DMS79 (cell line): ENCODE measurements at places on chromosomes 6 and 20.
A peak's percentile ranks its signal among the peaks of the same experiment; 100 is the strongest.

- DNase-seq = peak; percentile 78
Measured at GRCh38 chr6:155314773-155315515, 660 bp upstream of the TFB1M start.

DNA sequence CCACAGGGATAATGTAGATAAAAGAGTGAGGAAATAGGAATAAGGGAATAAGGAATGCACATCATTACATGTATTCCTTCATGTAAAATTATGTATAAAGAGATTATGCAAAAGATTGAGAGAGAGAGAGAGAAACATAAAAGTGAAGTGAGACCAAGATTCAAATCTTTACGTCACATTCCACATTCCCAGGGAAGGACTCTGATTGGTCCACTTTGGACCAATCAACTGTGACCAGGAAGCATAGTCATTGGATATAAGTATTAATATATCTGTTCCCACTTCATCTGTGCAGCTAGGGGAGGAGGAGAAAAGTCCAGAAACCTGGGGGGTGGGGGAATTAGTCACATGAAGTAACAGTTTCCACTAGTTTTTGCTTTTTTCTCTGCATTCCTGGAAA lies 66.4 kb downstream of the SLC2A10 start:
- no peak for DNase-seq

GRCh38 chr20:61951695-61952533 lies 113.8 kb downstream of the TAF4 start:
- DNase-seq = no peak

GRCh38 chr6:45445749-45446549 lies 68.2 kb upstream of the SUPT3H start:
- peak; percentile 72 for DNase-seq

DNA sequence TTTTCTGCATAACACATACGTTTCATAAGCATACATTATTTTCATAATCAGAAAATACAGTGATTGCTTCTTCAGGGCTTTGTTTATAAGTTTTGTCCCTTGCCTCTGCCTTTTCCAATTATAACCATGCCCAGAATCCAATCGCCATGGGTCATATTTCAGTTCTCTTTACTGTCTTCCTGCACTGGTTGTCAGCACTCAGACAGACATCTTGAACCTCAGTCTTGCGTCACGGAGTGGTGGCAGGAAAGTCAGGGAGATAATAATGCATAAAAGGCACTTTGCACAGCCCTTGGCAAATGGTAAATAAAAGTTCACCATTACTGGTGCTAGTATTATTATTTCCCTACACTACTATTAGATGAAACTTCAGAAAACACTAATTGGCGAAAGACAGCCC lies 7.2 kb downstream of the KIF16B start:
- DNase-seq = no peak

DNA sequence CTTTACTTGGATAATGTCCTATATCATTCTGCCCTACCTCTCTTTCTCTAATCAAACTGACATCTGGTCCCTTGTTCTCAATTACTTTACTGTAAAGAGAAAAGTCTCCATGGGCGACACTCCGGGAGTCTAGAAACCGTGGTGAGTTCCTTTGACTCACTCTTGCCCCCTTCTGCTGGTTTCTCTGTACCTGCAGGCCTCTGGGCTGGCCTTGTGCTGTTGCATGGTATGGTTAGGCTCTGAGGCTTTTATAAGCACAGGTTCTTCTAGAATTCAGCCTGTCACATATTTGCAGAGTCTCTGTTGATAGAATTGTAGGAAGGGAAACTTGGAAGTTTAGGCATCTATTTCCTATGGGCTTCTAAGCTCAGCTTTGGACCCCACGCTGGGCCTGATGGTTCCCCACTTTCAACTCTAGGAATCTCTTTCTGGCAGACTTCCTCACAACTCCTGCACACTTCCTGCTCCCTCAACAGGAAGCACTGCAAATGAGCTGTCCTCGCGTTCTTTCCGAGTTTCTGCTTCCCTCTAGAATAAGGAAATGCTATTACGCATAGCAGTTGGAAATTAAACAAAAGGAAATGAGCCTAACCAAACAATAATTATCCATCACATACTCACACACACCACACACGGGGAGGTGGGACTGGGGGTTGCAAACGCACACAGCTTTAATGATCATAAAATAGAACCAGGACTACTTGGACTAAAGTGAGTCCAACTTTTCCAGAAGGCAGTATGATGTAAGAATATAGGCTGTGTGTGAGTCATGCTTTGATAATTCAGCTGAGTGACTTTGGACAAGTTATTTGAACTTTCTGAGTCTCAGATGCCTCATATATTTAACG lies 683.3 kb downstream of the QKI start:
- DNase-seq = no peak

- DNase-seq = no peak
Measured at GRCh38 chr6:14828201-14828611, 417.7 kb upstream of the JARID2 start.

DNA sequence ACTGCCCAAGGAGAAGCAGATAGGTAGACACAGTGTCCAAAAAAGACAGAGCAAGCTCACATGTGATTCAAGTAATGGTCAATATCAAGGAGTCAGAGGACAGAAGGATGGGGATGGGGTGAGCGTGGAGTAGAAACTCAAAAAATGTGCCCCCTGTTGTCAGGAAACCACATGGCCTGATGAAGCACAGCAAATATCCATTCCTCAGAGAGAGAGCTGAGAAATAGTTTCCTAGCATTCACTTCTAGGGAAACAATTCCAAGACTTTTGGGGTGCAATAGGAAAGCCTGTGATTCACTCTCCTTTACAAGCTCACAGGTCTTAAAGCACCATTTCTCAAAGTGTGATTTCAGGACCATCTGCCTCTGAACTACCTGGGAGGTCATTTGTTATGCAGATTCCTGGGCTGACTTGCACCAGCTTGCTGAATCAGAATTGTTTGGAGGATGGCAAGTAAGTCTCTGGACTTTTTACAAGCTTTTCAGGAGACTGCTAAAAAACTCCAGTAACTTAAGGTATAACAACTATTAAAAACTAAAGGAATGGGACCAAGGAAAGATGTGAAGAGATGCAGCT lies 432.8 kb downstream of the HDGFL1 start:
- DNase-seq = no peak

- no peak for DNase-seq
Measured at GRCh38 chr6:133298801-133299200, 57.6 kb downstream of the EYA4 start.

DNA sequence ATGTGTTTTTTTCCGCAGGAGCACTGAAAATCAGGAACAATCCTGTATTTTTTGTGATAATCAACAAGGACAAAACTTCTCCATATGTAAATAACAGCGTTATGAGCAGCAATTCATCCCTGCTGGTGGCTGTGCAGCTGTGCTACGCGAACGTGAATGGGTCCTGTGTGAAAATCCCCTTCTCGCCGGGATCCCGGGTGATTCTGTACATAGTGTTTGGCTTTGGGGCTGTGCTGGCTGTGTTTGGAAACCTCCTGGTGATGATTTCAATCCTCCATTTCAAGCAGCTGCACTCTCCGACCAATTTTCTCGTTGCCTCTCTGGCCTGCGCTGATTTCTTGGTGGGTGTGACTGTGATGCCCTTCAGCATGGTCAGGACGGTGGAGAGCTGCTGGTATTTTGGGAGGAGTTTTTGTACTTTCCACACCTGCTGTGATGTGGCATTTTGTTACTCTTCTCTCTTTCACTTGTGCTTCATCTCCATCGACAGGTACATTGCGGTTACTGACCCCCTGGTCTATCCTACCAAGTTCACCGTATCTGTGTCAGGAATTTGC lies at the start of gene TAAR6:
Gene TAAR6, plus strand, starts transcription at position 102 of the 557 bp plus-strand sequence. Its CDS starts 0 bp downstream, at position 102.
- no peak for DNase-seq

DNA sequence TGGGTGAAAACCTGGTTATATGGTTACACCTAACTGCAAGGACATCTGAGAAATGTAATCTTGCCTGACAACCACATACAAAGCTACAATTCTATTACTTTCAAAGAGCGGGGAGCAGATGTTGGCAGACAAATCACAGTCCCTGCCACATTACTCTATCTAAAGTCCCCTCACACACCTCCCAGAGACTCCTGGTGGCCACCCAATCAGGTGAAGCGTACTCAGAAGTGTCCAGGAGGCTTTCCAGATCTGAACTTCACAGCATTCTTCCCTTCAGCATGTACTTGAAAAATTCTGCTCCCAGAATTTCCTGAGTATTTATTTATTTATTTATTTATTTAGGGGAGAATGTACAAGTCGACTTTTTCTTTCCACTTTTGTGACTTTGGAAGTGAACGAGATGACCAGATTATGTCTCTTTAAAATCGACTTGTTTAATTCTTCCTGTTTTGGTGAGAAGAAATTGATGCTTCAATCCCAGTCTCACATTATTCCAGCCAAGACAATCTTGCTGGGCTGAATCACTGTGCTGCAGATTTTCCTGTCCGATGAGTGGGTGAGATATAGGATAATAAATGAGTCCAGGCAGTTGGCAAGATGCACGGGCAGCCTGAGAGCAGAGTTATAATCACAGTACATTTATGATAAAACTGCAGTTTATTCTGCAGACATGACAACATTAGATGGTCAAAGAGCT lies 46.9 kb upstream of the POPDC3 start:
- no peak for DNase-seq

DNA sequence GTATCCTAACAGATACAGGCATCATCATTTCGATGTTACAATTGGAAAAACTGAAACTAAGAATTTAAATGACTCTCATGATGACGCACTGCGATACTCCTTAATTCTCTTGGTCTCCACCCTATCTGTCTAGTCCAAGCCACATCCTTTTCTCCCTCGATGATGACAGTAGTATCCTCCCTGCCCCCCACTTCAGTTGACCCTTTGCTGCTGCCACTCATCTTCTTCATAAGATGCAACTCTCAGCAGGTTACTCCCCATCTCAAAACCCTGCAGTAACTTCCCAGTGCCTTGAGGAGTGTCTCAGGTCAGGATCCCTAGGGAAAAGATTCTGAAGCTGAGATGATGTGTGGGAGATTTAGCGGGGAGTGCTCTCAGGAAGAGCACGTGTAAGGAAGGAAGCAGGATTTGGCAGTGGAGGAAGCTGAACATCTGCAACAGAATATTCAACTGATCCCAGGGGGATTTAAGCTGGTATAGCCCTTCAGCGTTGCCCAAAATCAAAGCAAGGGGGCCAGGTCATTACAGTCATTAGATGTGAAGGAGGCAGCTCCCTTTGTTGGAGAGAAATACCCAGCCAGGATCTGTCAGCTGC lies 16.1 kb downstream of the JPH2 start:
- no peak for DNase-seq

- DNase-seq = peak; percentile 43
Measured at GRCh38 chr6:6712449-6713403, 124.2 kb downstream of the LY86 start.

- no peak for DNase-seq
Measured at GRCh38 chr6:76026101-76026500, 46.4 kb downstream of the IMPG1 start.

DNA sequence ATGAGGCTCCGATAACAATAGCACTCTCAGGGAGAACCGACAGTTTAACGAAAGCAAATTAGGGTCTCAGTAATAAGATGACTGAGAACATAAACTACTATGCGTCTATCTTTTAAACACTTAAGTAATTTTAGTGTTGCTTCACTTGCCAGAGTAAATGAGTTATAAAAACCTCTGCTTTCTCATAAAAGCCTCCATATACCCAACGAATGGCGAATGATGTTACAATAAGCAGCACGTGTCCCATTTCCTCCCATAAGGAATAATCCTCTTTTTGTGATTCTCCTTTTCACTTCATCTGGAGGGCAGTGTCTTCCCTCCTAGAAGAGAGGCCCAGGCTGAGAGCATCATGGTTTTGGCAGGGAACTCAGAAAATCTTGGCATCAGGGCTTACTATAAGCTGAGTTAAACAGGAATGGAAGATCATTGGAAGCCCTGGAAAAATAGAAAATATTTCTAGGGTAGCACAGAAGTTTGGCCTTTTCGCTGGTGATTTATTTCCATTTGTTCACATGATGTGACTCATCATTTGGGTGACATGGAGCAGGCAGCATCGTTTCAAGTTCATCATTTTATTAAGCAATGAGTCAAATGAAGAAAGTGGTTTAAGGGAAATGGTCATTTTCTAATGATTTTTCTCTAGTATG lies 255.4 kb downstream of the ATXN1 start:
- DNase-seq = no peak

GRCh38 chr20:63238514-63239125 lies 2.9 kb downstream of the BIRC7 start:
- no peak for DNase-seq

DNA sequence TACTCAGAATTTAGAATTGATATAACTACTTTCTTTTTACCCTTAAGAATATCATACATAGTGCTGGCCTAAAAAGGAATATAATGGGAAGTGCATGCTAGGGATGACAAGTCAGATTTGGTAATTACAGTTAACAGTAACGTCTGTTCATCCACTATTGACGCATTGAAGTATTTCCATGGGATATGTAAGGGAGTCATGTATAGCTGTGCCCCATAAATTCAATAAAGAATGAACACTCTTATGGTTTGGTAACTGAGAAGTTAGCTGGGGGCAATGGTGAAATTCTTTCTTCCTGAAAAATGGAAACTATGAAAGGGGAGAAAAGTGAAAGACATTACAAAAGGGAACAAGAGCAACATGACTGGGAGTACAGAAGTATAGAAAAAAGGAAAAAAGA lies 2.6 kb upstream of the COL19A1 start:
- no peak for DNase-seq

DNA sequence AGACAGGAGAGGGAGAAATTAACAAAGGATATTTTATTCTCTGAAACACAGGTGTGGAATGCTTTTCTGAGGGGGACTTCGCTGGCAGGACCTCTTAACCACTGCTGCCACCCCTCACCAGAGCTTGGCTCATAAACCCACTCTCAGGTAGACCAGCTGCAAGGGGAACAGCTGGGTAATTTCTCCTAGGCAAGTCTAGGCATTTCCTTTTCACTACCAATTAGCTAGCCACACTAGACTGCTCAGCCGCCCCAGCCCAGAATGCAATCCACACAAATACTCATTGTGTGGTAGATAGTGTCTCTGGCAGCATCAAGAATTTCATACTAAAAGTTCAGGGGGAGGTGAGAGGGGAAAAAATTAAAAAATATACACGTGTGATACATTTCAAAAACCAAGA lies 267.6 kb upstream of the ID4 start:
- peak; percentile 76 for DNase-seq

GRCh38 chr6:46899659-46900058 lies 22.1 kb downstream of the ADGRF5 start:
- DNase-seq = no peak

GRCh38 chr6:116173928-116174327 lies 48.0 kb upstream of the COL10A1 start:
- DNase-seq = no peak
